Stimulated activated CD4-positive, alpha-beta T cell treated with anti-CD3 and anti-CD28 coated beads, Interleukin-12 subunit alpha, Interleukin-12 subunit beta, amount 100 ng/mL, for 24 hours (primary cell): ENCODE measurements at places on chromosomes 2 and 18.

DNA sequence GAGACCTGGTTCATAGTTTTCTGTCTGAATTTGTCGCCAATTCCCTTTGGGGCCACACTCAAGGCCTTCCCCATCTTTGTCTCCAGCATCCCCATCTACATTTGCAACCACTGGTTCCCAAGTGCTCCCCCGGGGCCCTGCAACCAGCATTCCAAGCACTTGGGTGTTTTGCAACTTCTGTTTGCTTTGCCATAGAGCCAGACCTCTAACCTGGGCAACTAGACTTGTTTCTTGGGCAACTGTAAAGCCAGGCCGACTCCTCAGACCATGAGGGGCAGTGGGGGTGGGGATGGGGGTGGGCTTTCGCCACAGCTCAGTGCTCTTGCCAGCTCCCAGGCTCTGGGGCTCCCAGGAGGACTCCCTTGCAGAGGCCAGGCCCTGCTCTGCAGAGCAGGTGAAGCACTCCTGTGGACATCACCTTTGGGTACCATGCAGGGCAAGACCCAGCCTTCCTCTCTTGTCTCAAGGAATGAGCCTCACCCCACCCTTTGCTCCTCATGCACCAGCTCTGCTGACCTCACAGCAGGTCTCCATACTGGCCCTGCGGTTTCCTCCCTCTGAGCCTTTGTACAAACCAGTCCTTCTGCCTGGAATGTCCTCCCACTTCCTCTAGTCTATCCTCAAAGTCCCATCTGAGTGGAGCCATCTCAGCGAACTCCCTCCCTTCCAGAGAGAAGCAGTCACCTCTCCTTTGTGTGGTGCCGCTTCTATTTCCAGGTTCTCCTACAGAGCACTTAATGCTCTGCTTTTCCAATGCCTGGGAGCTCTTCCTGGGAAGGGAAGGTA, 126.7 kb upstream of the MYCN start:
- no peak for DNase-seq

DNA sequence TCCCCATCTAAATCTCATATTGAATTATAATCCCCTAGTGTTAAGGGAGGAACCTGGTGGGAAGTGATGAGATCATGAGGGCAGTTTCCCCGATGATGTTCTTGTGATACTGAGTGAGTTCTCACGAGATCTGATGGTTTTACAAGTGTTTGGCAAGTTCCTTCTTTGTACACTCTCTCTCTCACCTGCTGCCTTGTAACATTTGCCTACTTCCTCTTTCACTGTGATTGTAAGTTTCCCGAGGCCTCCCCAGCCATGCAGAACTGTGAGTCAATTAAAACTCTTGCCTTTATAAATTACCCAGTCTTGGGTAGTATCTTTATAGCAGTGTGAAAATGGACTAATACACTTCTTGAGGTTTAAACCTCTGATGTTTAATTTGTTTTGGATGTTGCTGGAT, 177.5 kb downstream of the CD8B2 start:
- DNase-seq, result no peak

- no peak for DNase-seq
Observed at GRCh38 chr18:78778651-78779050, 201.0 kb upstream of the SALL3 start.

DNA sequence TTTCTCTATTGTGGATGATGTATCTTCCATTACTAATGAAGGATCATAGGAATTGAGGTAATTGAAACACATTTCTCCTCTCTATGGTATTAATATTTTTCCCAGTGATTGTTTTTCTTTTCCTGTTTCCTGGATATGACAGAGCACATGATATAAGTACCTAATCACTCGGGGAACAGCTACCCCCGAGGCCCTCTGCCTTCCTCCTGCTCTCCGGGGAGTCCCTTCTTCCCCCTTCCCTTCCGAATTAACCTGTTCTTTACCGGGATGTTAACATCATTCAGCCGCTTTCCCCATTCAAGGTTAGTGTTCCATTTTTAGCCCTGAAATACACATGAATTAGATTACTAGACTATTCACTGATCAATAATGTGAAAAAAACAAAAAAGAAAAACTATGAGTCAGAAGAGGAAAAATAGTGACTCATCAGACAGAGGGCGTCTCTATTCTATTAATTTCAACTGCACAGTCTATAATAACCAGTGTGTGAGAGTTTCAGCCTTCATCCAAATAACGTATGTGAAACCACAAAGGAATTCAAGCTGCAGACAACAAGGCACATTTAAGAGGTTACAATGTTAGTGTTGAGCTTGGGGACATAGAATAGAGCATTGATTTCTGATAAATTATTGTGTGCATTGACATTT, 450.8 kb downstream of the DLGAP1 start:
- DNase-seq, result no peak

DNA sequence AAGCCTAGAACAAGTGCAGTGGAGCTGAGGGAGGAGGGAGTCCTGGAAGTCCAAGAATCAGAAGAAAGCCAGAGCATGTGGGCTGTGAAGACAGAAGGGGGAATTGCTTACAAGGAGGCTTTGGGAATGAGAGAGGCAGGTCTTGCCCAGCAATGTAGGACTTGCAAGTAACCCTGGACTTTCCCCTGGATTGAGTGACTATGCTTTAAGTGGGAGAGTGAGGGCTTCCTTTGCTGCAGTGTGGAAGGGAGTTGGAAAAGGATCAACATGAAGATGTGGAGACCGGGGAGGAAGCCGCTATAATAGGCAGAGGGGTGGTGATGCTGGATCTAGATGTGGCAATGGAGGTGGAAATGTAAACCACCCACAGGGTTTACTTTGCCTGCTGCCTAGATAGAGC, 13.8 kb upstream of the SCYGR1 start:
- DNase-seq, result no peak

DNA sequence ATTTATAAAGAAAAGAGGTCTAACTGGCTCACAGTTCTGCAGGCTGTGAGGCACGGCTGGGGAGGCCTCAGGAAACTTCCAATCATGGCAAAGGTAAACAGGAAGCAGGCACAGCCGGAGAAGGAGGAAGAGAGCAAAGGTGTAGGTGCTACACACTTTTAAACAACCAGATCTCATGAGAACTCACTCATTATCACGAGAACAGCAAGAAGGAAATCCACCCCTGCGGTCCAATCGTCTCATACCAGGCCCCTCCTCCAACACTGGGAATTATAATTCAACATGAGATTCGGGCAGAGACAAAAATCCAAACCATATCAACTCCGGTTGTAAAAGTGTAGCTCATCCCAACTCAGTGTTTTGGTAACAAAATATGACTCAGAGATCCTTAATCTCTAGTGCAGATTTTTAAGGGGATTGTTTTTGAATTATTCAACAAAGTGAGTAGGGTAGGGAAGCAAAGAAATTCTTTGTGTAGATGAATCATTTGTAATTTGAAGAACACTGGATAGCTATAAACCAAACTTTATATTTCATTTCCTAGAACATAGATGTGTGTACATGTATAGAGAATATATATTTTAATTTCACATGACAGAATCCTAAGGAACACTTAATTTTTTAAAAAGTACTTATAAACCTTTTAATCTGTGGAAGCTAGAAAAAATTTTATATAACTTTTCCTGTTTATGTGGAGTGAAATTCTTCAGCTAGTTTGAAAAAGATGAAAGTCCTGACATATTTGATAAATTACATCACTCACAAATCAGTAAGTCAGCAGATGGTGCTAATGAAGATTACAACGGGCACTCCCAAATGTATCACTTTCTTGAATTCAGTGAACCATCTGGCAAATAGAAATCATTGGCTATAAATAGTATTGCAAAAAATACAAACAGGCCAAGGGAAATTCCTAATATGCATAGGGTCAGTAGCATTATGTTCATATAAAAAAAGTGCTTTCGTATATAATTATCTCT, 130.1 kb downstream of the OLA1 start:
- no peak for DNase-seq

DNA sequence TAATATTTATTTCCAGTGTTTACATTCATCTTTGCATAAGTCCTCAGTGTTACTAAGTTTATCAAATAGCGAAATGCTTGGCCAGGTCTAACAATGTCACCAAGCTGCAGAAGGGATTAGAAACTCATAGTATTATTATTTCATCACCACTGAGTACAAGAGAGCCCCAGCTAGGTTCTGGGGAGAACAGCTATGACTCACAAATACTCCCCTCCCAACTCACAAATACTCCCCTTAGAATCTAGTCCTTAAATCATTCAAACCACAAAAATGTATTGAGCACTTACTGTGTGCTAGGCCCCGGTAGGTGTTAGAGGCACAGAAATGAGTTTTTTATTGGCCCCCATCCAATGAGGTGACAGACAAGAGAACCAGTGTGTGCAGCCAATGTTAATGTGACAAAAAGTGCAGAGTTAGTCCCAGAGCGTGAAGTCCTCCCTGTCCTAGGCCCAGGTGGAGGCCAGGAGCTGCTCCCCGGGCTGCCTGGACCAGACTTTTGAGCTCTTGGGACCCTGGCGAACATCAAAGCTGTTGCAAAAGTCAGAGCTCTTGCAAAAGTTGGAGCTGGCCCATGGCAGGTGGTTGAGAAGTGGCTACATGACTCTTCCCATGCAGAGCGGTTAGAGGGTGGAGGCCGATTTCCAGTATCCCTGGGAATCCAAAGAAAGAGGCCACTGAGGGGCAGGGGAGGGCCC, 9.8 kb downstream of the STEAP3 start:
- no peak for DNase-seq

- no peak for DNase-seq
Observed at GRCh38 chr2:223956300-223956699, 963 bp upstream of the MRPL44 start.

DNA sequence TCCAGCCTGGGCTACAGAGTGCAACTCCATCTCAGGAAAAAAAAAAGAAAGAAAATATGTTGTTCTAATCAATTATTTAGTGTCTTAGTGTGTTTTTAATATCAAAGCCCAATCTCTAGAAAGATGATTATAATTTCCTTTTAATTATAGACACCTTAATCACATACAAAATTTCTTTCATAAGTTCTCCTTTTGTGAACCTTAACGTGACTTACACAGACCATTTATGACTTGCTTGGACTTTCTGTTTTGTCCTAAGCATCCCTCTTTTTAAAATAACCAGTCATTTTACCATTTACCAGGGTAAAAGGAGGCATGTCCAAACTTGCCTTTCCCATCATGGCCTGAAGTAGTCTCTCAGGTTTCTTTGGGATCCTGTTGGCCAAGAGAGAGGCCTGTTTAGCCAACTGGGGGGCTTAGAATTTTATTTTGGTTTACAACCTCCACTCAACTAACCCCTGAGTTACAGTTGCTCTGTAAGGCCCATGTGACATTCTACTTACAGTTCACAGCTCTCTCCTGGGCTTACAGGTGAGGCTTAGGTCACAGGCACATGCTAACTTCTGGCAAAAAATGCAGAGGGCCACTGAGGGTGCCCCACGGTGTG, 23.9 kb upstream of the GPR155 start:
- DNase-seq, result no peak

- no peak for DNase-seq
Observed at GRCh38 chr18:36461551-36461987, 164.1 kb downstream of the FHOD3 start.

DNA sequence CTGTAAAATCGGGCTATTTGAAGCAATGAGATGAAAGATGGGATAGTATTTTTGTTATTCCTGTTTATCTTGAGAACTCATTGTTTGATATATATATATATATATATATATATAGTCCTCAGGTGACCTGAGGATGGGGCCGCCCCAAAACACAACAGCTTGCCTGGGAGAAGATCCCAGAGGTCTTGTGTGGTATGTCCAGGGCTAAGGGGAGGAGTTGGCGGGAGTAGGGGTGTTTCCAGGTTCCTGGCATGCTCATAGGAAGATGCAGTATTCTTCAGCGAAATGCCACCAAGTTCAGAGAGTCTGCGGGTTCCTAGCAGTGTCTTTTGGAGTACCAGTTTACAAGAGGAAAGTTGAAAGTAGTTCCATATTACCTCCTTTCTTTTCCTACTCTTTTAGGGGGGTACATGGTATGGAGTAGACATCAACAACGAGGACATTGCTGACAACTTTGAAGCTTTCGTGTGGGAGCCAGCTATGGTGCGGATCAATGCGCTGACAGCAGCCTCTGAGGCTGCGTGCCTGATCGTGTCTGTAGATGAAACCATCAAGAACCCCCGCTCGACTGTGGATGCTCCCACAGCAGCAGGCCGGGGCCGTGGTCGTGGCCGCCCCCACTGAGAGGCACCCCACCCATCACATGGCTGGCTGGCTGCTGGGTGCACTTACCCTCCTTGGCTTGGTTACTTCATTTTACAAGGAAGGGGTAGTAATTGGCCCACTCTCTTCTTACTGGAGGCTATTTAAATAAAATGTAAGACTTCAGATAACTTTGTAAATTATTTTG, 18.3 kb downstream of the CCT7 start:
- no peak for DNase-seq

- DNase-seq, result peak; percentile 70
Observed at GRCh38 chr2:65382776-65383357, 49.5 kb downstream of the SPRED2 start.

GRCh38 chr2:60515721-60516226, 37.7 kb downstream of the BCL11A start:
- no peak for DNase-seq

- no peak for DNase-seq
Observed at GRCh38 chr2:45922577-45922988, 271.1 kb downstream of the PRKCE start.

- no peak for DNase-seq
Observed at GRCh38 chr2:213001297-213001910, 150.0 kb downstream of the IKZF2 start.
